ENCODE measurements at places on chromosomes 12 and 14.
A peak's percentile ranks its signal among the peaks of the same experiment; 100 is the strongest.

DNA sequence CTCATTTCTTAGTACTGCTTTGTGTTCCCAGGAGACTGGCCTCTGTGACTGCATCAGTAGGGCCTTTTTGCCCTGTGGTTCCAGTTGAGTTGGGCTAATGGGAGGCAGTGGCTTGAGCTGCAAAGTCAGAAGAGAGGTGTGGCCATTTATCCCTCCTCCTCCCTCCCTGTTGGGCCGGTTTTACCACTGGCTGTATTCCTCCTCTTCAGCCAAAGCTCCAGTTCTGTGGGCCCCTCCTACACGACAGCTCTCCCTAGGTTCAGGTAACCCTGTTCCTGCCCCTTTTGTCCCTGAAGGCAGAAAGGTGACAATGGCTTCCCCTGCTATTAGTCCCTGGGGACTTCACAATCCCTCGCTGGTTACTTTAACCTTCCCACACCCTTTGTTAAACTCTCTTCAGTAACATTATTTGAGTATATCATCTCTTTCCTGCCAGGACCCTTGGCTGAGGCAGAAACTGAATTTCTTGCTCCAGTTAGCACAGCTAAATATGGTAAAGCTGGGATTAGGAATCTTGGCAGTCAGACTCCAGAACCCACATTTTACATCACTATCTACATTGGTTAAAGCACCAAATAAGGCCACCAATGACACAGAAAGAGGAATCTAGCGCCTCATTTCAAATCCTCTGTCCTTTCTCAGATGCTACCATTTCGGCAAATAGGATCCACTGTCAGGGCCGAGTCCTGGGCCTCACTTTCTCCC is 121.9 kb upstream of the SLC35F4 start:
- DNase-seq: no peak

- DNase-seq: no peak
Observed at GRCh38 chr12:32027684-32028365, 68.6 kb downstream of the RESF1 start.

DNA sequence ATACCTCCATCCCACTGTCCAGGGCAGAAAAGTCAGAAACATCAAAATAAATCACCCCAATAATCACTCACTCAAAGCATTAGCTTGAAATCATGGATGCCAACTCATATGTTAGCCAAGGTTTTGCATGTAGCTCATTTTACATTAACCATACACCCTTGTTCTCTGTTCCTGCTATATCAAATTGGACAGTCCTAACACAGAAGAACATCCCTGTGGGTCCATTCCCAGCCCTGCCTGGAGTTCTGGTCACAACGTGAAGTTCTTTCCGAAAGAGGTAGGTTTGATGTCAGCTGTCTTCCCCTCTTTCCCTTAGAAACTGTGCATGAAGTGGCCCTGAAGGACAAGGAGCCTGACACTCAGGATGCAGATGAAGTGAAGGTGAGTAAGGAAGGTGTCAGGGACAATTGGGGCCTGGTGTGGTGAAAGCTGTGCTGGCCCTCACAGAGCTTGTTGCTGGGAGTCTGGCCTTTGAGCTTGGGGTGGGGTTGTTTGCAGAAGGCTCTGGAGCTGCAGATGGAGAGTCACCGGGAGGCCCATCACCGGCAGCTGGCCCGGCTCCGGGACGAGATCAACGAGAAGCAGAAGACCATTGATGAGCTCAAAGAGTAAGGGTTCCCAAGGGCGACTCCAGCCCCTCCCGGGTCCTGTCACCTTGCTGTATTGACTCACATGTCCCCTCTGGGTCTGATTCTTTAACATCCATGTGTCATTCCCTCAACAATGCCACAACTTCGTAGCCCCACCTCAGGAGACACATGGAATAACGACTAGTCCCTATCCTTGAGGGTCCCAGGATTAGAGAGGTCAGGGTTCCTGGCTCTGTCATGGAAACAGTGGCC is 15.0 kb upstream of the PIP4K2C start:
- no peak for DNase-seq

GRCh38 chr12:58907391-58907790 is 12.9 kb downstream of the LRIG3 start:
- DNase-seq: no peak

DNA sequence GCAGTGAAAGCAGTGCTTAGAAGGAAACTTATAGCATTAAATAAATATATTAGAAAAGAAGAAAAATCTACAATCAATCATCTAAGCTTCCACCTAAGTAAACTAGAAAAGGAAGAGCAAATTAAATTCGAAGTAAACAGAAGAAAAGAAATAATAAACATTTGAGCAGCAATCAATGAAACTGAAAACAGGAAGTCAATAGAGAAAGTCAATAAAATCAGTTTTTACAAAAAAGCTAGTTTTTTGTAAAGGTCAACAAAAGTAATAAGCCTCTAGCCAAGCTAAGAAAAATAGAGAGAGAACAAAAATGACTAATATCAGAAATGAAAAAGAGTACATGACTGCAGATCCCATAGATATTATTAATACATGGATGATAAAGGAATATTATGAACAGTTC is 34.2 kb upstream of the KTN1 start:
- no peak for DNase-seq

DNA sequence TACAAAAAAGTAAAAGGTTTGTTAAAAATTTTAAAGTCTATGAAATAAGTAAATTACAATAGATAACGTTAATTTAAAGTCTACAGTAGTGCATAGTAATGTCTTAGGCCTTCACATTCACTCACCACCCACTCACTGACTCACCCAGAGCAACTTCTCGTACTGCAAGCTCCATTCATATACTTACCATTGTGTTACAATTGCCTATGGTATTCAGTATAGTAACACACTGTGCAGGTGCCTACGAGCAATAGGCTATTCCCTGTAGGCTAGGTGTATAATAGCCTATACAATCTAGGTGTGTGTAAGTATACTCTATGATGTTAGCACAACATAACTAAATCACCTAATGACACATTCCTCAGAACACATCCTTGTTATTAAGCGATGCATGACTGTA is 435.3 kb upstream of the TMTC1 start:
- no peak for DNase-seq

GRCh38 chr12:46364777-46365580 is 7.6 kb downstream of the SLC38A2 start:
- DNase-seq: no peak

- no peak for DNase-seq
Observed at GRCh38 chr14:75840911-75841310, 140.9 kb downstream of the TGFB3 start.

- no peak for DNase-seq
Observed at GRCh38 chr14:105701456-105702274, 175.3 kb downstream of the TMEM121 start.

- no peak for DNase-seq
Observed at GRCh38 chr14:60204843-60205774, 39.9 kb upstream of the DHRS7 start.

GRCh38 chr14:95467232-95467631 is 49.2 kb downstream of the SYNE3 start:
- no peak for DNase-seq

DNA sequence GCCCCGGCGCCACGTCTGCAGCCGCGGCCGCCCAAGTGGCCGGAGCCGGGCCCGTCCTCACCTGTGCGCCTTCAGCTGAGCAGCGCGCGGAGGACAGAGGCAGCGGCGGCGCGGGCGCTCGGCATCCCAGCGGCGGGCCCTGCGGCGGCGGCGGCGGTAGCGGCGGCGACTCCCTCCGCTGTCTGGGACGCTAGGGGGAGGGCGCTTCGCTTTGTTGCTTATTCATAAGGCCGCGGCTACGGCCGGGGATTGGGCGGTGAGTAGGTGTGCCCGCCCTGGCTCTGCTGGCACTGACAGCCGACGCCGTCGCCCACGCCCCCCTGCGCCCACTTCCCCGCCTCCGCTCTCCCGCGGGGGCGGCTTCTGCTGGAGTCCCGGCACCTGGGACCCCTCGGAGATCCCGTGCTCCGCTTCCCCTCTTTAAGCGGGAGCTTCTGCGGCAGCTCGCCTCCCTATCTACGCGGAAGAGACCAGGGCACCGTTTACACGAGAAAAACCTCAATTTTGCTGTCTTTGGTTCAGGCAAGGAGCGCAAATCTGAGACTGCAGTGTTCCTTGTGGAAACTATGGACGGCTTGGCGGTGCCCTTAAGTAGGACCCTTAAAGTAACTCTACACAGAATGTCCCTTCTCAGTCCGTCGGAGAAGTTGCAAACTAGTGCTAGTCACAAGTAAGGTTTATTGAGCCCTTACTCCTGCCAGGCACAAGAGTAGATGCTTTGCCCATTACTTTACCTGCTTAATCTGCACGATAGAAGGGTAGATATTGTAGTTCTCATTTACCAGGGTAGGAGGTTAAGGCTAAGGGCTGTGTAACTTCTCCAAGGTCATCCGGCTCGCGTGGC is at the start of gene ARMH4:
Gene ARMH4, minus strand, starts transcription at position 200 of the 844 bp plus-strand sequence. CDS start 12,855 bp downstream, outside the sequence.
- peak; percentile 60 for DNase-seq

DNA sequence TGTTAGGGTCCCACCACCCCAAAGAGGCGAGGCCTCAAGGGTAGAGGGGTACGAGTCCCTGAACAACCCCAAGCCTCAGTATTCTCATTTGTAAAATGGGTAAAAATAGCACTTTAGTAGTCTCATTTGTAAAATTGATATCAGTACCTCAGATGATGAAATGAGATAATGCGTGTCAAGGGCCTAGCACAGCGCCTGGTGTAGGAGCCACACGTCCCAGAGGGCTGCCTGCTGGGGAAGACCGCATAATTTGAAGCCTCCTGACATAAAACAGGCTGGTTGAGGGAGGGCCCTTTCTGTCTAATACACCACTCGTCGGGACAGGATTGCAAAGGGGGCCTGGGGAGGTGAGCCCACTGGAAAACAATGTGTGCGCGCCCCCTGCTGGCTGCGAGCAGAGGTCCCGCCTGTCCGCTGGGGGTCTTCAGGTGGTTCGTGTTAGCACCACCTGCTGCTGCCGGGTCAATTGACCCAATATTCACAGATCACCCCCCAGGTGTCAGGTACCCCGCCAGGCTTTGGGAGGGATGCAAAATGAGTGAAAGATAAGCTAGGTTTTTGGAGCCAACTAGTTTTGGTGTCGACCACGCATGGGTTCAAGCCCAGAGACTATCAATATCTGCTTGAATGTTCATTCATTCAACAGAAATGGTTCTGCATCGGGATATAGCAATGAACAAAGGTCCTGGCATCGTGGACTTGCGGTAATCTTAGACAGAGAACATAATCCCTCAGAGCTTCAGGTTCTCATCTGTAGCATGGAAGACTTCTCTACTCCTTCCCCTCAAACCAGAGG is 24.7 kb upstream of the IRF2BPL start:
- DNase-seq: peak; percentile 75

DNA sequence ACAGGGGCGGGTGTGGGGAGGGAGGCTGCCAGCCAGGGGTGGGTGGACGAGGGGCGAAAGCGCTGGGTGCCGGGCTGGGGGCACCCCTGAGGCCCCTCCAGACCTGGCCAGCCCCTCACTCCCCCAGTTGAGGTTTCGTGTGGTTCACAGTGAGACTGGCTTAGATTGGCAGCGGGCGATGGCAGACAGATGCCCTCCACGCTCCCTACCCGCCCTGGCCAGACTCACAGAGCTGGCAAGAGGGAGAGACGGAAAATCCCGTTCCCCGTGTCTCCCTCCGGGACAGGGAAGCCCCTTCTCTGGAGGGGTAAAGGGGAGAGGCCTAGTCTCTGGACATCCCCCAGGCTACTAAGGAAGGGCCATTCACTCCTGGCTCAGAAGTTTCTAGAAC is 33.2 kb upstream of the VPS37B start:
- DNase-seq: no peak

DNA sequence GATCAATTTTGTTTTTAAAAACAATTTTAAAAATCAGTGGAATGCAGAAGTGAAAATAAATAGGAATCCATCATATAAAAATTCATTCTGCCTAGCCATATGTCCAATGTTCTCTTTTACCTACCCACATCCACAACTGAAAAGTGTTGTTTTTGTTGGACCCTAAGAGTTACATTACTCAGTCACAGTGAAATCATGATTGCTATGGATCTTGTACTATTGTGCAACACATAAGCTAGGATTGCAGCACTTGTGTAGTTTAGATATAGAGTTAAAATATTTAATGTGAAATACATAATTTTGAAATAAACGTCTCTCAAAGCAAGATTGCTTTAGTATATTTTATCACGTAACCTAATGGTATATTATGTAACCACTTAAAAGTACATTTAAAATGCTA is 213.3 kb upstream of the CLEC14A start:
- no peak for DNase-seq

- DNase-seq: no peak
Observed at GRCh38 chr14:67620217-67620785, 581 bp downstream of the ARG2 start.

GRCh38 chr14:77286576-77286975 is 15.6 kb upstream of the NGB start:
- peak; percentile 28 for DNase-seq

- DNase-seq: no peak
Observed at GRCh38 chr12:74781991-74782485, 244.4 kb downstream of the ATXN7L3B start.

DNA sequence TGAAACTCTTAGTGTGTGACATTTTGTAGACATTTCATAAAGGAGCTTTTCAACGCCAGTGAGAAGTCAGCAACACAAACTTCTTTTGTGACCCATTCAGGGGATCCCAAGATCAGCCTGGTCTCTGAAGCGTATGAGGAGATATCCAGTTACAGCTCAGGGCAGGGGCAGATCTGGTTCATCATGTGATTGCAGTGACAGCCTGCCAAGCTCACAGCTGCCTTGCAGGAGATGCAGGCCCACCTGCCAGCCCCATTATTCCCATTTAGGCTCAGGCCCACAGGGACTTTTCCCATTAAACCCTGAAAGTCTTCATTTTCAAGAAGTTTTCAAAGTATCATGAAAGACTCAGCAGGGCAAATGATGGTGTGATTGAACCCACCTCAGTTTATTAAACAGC is 38.3 kb downstream of the SRGAP1 start:
- no peak for DNase-seq

GRCh38 chr12:12717586-12718380 is 615 bp downstream of the CDKN1B start:
- DNase-seq: peak; percentile 76

DNA sequence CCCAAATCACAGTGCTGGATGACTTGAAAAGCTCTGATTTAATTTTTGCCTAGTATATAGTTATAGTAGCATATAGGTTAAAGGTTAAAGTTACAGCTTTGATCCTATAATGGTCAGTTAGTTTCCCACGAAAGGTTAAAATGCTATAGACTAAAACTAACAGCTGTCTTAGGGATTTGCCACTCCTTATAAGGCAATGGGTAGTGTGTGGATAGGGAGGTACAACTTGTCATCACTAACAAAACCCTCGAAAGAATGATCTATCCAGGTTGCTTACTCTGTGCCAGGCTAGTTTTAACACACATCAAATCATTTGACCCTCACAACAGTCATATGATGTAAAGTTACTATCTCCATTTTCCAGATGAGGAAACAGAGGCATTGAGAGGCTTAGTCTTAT is 11.7 kb downstream of the RCOR1 start:
- DNase-seq: no peak

- no peak for DNase-seq
Observed at GRCh38 chr12:4743046-4743445, 22.8 kb downstream of the GALNT8 start.

- DNase-seq: no peak
Observed at GRCh38 chr14:100372357-100373048, 49.4 kb downstream of the SLC25A47 start.

- DNase-seq: no peak
Observed at GRCh38 chr14:39181026-39181692, 6.1 kb downstream of the PNN start.

- no peak for DNase-seq
Observed at GRCh38 chr12:902581-902980, 46.9 kb downstream of the RAD52 start.
